ENCODE measurements at places on chromosomes 4 and X. TPM values are rescaled to one million over a fixed set of nuclear protein-coding genes. Genes with fewer than 3 reads are reported as not detected.

GRCh38 chr4:80500613-80501012, 165.1 kb downstream of the CFAP299 start:
- DNase-seq: no peak

- DNase-seq: no peak
These were observed 66.3 kb upstream of the MAD2L1 start for GRCh38 chr4:120132935-120133334.

- DNase-seq: no peak
These were observed 1.9 kb downstream of the PRDM5 start for GRCh38 chr4:120920666-120921065.

DNA sequence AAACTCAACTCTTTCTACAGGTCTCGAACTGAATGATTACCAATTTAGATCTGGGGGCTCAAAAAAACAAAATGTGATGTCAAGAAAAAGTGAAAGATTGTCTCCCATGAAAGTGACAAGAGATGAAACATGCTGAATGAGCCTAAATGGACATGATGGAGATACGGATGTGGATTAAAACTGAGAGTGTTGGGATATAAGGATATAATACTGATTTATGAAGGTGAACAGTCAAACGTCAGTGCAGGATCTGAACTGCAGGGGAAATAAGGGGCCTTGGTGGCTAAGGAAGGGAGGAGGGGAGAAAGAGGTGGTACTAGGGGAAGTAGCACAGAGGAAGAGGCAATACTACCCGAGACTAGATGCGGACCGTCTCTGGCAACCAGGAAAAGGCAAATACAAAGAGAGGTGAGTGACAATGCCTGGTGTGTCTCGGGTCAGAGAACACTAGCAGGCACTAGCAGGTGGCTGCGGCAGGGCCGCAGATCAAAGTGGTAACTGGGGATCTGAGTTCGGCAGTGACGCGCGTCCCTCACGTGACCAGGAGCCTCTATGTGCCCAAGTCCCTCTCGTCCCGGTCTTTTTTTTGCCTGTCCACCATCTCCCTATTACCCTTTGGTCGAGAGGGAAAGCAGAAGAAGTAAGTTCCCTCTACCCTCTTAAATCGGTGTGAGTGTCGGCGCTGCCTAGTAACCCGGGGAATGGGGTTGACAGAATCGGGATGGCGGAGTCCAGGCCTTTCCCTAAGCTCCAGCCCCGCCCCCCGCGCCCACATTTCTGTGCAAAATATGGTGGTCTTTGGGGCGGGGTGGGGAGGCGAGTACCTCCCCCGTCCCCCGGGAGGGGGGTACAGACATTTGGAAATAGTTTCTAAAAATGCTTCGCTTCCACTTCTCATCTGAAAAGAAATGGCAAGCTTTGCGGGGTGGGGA, at the start of gene TCEAL1:
Gene TCEAL1 (plus strand): TSS at position 590 of the 932 bp plus-strand sequence. CDS start 942 bp downstream, outside the sequence.
- DNase-seq: peak; percentile 62

DNA sequence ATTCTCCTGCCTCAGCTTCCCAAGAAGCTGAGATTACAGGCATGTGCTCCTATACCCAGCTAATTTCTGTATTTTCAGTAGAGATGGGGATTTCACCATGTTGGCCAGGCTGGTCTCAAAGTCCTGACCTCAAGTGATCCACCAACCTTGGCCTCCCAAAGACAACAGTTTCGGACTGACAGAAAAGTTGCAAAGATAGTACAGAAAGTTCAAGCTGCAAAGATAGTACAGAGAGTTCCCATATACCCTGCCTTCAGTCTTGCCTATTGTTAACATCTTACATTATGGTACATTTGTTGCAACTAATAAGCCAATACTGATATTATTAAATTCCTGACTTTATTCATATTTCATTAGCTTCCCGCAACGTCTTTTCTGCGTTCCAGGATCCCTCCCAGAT, 65.8 kb downstream of the SUPT20HL2 start:
- DNase-seq: no peak

GRCh38 chr4:159266981-159267868, 164.3 kb downstream of the RAPGEF2 start:
- no peak for DNase-seq

DNA sequence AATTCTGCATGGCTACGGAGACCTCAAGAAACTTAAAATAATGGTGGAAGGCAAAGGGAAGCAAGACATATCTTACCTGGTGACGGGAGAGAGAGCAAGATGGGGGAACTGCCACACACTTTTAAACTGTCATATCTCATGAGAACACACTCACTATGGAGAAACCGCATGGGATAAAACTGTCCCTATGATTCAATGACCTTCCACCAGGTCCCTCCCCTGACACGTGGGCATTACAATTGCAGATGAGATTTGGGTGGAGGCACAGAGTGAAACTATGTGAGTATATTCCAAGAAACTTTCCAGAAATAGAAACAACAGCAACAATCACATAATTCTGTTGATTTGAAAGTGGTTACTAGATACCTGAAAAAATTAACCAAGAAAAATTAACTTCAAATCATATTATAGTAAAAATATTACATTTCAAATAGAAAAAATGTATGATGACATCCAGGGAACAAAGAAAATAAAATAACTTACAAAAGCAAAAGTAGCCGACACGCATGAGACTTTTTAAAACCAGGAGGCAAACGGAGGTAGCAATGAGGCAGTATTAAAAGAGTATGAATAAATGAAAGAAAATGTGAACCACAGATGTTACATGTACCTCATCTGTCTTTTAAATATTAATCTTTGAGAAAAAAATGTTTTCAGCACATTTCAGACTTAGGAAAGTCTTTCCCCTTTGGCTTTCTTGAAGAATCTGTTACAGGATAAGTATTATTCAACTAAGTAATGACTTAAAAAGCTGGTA, 879.5 kb downstream of the TECRL start:
- no peak for DNase-seq

GRCh38 chr4:38993683-38994082, 38.5 kb downstream of the TMEM156 start:
- DNase-seq: no peak

DNA sequence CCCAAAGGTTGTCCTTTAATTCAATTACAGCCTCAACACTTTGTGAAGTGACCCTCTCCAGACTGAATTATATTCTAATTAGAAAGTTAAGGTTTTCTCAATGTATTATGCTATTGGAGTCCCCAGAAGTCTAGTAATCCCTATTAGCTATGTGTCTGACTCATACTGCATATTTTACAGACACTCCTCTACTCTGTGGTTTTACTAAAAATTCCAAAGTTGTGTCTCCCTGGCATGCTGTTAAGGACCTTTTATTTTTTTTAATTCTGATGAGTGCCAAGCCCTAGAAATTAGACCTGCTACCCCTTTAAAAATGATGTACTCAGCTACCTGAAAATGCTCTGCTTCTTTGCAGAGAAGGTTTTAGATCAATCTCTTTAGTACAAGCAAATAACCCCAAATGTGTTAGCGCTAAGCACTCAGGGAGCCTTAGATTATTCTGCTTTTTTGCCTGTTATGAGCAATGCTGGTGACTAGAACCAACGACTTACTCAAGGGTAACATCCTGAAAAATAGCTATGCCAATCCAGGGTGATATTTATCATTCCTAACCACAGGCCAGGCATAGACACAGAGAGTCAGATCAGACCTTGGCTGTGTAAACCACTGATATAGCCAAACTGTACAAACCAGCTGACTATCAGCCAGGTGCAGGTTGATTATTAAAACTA, 26.1 kb upstream of the CXCL13 start:
- DNase-seq: no peak

DNA sequence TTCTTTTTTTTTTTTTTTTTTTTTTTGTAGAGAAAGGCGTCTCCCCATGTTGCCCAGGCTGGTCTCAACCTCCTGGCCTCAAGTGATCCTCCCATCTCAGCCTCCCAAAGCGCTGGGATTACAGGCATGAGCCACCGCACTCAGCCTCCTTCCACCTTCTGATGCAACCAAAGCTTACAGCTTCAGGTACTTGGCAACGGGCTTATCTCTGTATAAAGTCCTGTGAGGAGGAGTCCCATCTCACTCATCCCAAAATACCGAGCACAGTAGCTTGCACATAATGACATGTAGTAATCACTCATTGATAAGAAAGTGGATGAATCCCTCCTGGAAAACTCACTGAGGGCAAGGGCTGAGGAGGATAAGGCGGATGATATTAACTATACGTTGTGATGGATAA, 19.1 kb downstream of the IRF2 start:
- DNase-seq: no peak

DNA sequence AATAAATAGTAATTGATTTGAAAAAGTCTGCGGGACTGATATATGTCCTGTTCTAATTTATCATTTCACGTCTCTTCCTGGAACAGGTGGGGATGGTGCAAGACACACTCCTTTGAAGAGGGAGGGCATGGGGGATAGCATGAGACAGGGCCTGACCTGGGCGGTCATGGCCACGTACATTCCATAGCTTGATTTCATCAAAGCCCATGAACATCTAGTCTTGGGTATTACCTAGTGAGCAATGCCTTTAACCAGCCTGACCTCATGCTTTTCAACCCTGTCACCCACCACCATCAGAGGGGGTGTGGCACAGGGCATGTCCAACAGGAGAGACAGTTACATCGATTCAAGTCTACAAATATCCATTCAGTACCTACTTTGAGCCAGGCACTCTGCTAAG, 52.3 kb upstream of the HOPX start:
- no peak for DNase-seq

DNA sequence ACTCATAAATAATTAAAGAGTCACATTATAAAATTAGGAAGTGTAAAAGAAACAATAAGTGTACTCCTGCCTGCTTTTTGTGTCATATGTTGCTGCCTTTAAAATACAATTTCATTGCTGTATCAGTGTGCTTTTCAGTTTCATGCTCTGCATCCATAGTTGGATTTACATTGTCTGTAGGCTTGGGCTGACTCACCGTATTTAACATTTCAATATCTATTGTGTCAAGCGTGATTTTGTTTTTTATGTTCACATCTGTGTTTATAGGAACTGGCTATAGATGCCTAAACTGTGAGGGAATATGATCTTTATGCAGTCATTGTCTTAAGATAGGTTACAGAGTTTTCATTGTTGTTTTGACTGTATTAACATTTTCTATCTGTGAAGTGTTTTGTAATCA, 18.1 kb downstream of the CCSER1 start:
- DNase-seq: no peak

DNA sequence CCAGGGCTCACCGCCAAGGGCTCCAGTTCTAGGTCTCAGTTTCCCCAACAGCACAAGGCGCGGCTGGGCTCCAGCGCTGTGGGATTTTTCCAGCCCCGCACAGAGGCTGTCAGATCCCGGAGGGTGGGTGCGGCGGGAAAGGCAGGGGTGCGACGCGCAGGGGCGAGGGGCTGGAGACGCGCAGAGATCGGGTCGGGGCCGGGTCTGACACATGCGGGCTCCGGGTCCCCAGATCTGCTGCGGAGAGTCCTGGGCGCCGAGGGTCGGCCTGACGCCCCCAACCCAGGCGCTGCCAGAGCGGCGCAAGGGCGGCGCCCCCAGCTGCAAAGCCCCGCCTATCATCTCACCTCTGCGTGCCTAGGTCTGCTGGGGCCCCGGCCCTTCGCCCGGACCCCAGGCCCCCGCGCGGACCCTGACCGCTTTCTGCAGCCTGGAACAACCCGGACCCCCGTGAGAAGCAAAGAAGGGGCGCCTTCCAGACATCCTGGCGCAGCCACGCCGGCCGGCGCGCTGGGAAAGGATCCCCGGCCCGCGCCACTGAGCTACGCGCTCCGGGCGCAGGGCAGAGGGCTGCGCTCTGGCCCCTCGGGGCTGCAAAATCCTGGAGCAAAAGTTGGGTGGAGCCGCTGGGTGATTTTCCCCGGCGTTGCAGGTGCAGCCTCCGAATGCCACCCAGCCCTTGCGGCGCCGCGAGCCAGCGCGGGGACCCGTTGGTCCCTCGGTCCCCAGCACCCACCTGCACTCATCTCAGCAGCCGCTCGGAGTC, 486 bp downstream of the ABLIM2 start:
- no peak for DNase-seq

GRCh38 chr4:31617667-31618066, 897.5 kb downstream of the PCDH7 start:
- DNase-seq: no peak

- no peak for DNase-seq
These were observed 120.4 kb upstream of the SLC34A2 start for GRCh38 chr4:25535278-25535677.

- DNase-seq: no peak
These were observed 55.6 kb downstream of the CYLC1 start for GRCh38 chrX:83916525-83916924.

GRCh38 chr4:76758290-76758882, 139.6 kb downstream of the SOWAHB start:
- DNase-seq: no peak

DNA sequence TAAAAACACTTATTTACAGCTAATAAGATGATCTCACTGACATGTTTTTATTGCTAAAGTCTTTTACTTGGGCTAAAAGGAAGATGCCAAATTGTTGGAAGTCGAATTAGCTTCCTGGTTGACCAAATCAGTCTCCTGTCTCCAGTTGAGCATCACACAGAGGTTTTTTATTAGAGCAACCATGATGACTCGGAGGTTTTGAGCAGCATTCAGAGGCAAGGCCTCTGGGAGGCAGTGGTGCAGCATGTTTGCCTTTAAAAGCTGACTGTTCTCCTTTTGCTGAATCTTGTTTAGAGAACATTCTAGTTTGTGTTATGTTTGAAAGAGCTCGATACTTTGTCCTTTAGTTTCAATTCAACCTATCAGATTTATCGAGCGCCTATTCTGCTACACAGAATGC, 2.1 kb downstream of the UCHL1 start:
- peak; percentile 78 for DNase-seq

GRCh38 chrX:123920105-123920785, 41.3 kb upstream of the STAG2 start:
- DNase-seq: no peak

GRCh38 chr4:151143162-151143561, 43.7 kb downstream of the RPS3A start:
- no peak for DNase-seq

DNA sequence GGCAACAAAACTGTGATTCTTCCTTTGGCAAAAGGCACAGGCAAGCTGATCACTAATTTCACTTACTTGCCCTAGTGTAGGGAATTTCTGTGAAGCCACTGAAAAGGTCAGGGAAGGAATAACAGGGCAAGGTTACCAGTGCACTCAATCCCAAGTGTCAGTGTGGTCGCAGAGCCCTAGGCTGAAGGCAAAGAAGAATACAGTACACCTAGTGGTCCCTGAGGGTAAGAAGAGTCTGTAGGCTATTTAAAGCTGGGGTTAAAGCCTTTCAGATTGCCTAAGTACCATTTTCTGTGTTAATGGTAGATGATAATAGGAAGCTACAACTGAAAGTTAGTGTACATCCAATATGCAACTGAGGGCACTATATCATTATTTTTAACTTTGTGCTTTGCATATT, 173.6 kb upstream of the NRK start:
- DNase-seq: no peak

Gene CACNA1F
- total RNA-seq: 0.67 TPM

Gene P2RY10
- total RNA-seq: not detected

Gene DDIT4L
- total RNA-seq: 3.3 TPM

Gene RRH
- 0.90 TPM for total RNA-seq

Gene EVC
- total RNA-seq: 4.7 TPM

Gene NLRP2B
- 1.0 TPM for total RNA-seq

Gene SAT1
- 182 TPM for total RNA-seq

Gene TRPC3
- 2.3 TPM for total RNA-seq

Gene CSAG2
- total RNA-seq: not detected
